ENCODE measurements at places on chromosomes 1 and 21.
A peak's percentile ranks its signal among the peaks of the same experiment; 100 is the strongest.

- DNase-seq: no peak
Observed at GRCh38 chr1:20278692-20279130, 12.0 kb upstream of the VWA5B1 start.

GRCh38 chr1:40630488-40631223 is 34.8 kb downstream of the RIMS3 start:
- DNase-seq: no peak

DNA sequence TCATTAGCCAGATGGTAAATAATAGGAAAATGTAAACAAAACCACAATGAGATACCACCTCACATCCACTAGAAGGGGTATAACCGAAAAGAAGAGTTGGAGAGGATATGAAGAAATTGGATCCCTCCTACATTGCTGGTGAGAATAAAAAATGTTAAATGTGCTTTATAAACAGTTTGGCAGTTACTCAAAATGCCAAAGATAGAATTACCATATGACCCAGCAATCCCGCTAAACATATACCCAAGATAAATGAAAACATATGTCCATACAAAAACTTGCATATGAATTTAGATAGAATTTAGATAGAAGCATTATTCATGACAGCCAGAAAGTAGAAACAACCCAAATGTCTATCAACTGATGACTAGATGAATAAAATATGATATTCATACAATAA is 4.4 kb upstream of the FMO2 start:
- DNase-seq: no peak

- peak; percentile 20 for DNase-seq
Observed at GRCh38 chr1:183870351-183871077, 65.6 kb downstream of the RGL1 start.

- DNase-seq: no peak
Observed at GRCh38 chr1:165865633-165866340, 38.4 kb downstream of the UCK2 start.

DNA sequence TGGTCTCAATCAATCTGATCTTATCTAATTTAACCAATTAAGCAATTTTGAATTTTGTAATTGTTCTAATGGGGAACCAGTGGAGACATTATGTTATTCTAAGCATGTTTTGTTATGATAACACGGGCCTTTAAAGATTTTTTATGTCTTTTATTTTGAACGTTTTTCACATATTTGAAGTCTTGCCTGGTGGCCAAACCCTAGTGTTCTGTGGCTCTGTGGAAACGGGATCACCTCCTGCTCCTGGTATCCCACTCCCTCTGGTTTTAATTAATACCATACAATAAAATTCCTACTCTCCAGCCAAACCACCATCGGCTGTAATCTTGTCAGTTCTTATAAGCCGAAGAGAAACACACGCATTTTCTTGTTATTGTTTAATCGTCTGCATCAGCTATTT is 22.9 kb upstream of the LMO4 start:
- no peak for DNase-seq

DNA sequence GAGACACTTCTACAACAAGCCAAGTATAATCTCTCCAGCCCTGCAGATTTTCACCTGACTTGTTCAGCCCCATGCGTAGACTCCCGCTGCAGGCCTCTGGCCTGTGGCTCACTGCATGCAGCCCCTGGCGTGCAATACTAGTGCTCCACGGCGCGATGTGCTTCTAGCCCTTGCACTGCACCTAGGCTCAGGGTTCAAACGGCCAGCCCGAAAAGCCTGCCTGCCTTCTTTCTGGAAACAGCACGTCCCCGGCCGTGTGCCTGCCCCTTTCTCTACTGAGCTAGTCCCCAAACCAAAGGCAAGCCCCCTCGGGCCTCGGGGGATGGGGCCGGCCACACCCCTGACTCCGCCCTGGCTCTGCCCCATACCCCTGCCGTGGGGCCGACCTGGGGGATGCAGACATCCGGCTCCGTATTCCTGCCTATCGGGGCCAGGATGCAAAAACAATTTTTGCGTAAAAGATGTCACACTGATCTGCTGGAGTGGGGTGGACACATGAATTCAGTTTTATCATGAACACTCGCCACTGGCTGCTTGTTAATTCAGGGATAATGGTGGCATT is 26.3 kb upstream of the TRAPPC10 start:
- no peak for DNase-seq

- DNase-seq: no peak
Observed at GRCh38 chr1:111217183-111217910, 10.2 kb upstream of the CHI3L2 start.

GRCh38 chr21:32102426-32102825 is 176.4 kb downstream of the MIS18A start:
- DNase-seq: no peak

DNA sequence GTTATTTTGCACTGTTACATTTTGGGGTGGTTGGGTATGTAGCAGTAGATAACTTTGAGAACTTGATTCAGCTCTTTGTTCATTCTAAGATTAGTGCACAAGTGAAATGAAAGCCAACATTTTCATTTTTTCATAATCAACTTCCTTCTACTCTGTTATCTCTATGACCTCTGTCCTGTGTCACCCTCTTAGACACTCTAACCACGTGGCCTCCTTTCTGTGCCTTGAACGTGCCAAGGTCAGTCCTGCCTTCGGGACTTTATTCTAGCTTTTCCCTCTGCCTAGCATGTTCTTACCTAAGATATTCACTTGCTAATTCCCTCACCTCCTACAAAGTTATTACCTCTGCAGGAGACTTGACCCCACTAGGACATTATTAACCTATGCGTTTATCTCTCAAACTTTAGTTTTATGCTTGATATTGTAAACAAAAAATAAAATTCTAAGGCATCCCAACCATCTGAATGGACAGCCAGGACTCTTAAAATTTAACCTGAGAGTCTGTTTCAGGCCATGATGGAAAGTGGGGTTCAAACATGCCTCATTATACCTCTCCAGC is 19.2 kb upstream of the EDEM3 start:
- no peak for DNase-seq

GRCh38 chr1:108041360-108042142 is 76.6 kb upstream of the VAV3 start:
- peak; percentile 49 for DNase-seq

DNA sequence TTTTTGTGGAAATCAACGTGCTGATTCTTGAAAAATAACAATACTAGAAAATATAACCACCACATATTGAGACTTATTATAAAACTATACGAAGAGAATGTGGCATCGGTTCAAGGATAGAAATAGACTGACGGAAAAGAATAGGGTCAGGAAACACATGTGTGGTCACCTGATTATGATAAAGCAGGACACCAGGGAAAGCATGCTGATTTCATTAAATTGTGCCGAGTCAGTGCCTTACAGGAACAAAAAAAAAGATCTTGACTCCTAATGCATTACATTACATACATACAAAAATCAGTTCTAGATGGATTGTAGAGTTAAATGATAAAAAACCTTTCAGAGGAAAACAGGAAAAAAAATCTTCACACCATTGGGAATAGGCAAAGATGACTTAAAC is 43.5 kb upstream of the SERPINC1 start:
- DNase-seq: no peak

DNA sequence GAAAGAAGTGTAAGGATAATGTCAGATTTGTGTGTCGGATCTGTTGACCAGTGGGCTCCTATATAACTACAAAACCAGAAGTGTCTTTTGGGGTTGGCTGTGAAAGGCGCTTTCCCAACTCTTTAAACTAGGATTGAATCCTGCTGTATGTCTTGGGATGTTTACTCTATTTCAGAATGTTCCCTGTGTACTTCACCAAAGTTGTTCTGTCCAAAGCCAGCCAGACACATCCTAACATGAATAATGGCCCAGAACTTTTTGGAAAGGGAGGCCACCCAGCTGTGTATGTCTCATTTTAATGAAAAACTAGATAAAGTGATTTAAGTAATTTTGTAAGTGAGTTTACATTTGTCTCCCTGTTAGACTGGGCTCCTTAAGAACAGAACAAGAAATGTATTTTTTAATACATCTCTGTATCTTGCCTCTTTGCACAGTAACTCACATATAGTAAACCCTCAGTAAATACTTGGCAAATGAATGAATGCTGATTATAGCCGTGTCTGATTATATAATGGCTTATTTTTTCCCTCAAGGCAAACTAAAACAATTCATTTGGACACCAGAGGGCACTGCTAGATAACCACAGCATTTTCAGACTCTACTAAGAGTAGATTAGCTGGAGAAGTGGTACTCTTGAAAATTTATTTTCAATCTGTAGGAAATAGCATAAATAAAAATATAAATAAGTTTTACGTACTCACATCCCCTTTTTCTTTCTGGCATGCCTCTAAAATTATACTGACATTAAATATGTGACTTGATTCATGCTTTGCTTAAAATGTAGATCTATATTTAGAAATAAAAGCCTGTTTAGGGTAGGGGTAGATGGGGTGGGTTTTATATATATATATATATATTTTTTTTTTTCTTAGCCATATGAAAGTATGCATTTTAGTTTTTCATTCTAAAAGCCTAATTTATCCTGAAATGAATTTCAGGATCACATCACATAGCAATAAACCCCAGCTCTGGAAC is 23.8 kb downstream of the TSEN15 start:
- peak; percentile 15 for DNase-seq

GRCh38 chr1:226349801-226350518 is 41.0 kb upstream of the LIN9 start:
- DNase-seq: no peak

DNA sequence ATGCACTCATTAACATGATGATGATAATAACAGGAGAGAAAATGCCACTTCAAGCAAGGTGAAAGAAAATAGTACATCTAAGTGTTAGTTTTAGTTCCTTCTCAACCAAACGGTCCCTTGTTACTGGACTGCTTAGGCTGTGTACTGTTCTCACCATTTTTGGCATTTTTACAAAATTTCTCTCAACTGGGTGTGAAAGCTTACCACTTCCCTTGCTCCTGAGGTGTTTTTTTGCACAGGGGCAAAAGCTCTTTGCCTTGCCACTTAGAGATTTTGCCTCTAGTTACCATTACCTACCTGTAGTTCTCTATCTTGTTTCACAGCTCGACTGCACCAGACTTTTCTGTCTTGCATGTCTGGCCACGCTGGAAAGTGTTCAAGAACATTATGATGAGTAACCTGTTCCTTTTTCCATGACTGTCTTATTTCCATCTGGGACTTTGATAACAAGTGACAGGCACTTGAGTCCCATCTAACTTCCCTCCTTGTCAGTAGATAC is 10.7 kb downstream of the NEK7 start:
- no peak for DNase-seq

- no peak for DNase-seq
Observed at GRCh38 chr1:30099587-30100523, 623.5 kb downstream of the MATN1 start.

GRCh38 chr1:8955406-8955805 is 9.7 kb downstream of the CA6 start:
- DNase-seq: no peak

DNA sequence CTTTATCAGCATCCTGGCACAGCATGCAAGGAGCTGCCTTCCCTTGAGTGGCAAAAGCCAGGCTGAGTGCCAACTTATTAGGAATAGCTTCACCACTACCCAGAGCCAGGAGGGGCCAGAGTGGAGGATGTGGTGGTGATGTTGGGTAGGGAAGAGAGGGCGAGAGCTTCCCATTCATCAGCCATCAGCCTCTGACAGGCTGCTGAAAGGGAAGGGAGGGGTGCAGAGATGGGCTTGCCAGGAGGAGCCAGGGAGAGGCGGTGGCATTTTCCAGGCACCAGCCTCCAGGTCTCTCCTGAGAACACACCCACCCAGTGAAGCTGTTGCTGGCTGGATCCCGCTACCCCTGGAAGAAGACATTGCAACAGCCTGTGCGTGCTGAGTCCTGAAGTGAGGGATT is 168.5 kb downstream of the ACTL8 start:
- DNase-seq: no peak

- DNase-seq: no peak
Observed at GRCh38 chr1:247209396-247209795, 37.6 kb upstream of the ZNF124 start.

- DNase-seq: no peak
Observed at GRCh38 chr1:92343061-92343460, 44.2 kb downstream of the RPAP2 start.

DNA sequence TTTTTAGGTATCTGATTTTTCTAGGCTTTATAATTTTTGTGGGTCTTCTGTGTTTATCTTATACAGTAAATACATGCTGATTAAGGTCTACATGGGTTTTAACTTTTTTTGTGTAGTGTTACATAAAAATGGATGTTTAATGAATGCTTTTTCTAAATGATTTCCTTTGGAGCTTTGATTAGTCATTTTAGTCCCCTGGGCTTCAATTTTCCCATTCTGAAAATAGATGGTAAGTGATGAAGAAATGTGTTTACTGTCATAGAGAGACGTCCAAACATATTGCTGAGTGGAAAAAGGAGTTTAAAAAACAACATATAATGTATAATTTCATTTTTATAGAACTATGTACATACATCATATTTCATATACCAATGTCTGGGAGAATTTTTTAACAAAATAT is 140.9 kb upstream of the HMCN1 start:
- no peak for DNase-seq

GRCh38 chr1:241846375-241846774 is 1.6 kb upstream of the EXO1 start:
- no peak for DNase-seq

GRCh38 chr1:226644541-226645176 is 94.4 kb downstream of the ITPKB start:
- no peak for DNase-seq

DNA sequence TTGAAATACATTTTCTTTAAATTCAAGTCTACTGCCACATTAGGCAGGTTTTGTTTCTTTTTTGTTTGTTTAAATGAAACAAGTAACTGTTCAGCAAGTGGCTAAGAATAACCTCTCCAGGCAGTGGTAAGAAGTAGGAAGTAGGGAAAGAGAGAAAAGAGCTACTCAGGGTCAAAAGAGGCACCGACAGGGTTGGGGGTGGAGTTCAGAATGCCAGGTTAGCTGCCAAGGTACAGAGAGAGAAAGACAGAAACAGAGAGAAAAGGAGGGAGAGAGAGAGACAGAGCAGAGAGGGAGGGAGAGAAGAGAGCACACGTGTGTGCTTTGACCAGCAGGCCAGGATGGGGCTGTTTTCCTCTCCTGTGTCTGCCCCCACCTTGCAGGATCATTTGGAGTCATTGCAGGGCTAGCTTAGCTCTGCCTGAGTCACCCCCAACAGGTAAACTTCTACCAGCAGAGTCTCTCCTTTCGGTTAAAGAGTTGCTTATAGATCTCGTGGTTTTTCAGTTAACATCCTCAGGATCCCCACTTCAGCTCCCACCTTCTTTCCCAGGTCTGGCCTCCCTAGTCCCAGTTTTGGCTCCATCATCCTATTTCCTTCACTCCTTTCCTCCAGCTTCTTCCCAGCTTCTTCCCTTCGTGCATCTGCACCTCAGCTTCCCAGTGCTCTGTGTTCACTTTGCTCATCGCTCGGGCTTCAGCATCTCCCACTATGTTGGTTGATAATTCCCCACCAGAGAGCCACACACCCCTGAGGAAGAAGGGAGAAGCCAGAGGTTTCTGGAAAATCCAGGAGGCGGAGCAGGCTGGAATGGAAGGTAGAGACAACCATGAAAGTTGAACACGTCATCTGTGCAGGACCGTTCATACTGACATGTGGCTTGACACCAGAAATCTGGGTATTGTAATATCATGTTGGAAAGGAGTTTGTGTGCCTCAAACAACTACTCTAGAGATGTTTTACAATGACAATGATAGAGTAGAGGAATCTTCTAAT is 21.8 kb upstream of the RAB4A start:
- peak; percentile 64 for DNase-seq

GRCh38 chr1:169368406-169368769 is 393 bp downstream of the BLZF1 start:
- peak; percentile 12 for DNase-seq
